ENCODE measurements at places on chromosomes 12 and 14.

- DNase-seq: no peak
Observed at GRCh38 chr12:3097186-3097804, 20.1 kb downstream of the TSPAN9 start.

GRCh38 chr12:131589966-131590365 lies 120.9 kb upstream of the SFSWAP start:
- DNase-seq: no peak

- no peak for DNase-seq
Observed at GRCh38 chr12:11941606-11942337, 129.0 kb upstream of the BCL2L14 start.

- no peak for DNase-seq
Observed at GRCh38 chr14:51872396-51872795, 12.0 kb downstream of the GNG2 start.

DNA sequence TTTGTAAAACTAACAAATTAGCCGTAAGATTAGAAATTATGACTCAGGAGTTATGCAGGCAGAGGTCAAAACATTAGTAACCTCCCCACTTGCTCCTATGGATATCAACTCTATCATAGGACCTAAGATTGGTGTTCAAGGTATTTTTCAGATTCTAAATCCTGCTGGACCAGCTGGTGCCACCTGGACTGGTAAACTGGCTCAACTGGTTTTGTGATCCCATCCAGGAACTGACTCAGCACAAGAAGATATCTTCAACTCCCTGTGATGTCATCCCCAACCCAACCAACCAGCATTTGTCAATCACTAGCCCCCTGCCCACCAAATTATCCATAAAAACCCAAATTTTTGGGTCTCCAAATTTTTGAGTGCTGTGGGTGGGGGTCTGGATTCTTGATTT lies 98.1 kb upstream of the OR4E1 start:
- DNase-seq: no peak

GRCh38 chr12:109487181-109488050 lies 10.0 kb downstream of the UBE3B start:
- no peak for DNase-seq

Measured in activated CD4-positive, alpha-beta T cell treated with anti-CD3 and anti-CD28 coated beads, Interleukin-2, amount 10 ng/mL, durations not matched to agents 7 days and 5 days (primary cell).